AG04449 (cell line): ENCODE measurements at places on chromosomes 11 and 22.

GRCh38 chr11:20443596-20443995 lies 56.1 kb downstream of the PRMT3 start:
- no peak for DNase-seq

- DNase-seq = no peak
These were observed 315.7 kb downstream of the INSC start for GRCh38 chr11:15430381-15430780.

- DNase-seq = no peak
These were observed 1.7 kb downstream of the SMTN start for GRCh38 chr22:31082606-31083376.

GRCh38 chr11:86476109-86476861 lies 101.6 kb downstream of the CCDC81 start:
- DNase-seq = no peak

- no peak for DNase-seq
These were observed 88.0 kb upstream of the SYT13 start for GRCh38 chr11:45374130-45374529.

- no peak for DNase-seq
These were observed 26.7 kb downstream of the TREH start for GRCh38 chr11:118652681-118653181.

DNA sequence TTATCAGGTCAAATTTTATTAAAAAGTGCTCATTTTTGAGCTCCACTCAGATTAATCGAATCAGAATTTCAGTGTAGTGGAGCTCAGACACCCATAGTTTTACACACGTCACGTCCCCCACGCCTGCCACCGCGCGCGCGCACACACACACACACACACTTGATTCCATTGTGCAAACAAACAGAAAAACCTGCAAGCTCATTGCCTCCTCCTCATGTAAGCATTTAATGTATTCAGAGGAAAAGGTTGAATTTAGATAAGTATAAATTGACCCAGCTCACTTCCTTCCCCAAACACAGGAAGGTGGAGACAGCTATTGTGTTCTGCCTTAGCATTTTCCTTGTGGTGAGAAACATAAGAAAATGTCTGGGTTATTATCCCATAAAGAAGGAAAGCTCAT lies 336.7 kb downstream of the LUZP2 start:
- no peak for DNase-seq

GRCh38 chr11:69116671-69117070 lies 39.1 kb upstream of the SMIM38 start:
- DNase-seq = no peak

DNA sequence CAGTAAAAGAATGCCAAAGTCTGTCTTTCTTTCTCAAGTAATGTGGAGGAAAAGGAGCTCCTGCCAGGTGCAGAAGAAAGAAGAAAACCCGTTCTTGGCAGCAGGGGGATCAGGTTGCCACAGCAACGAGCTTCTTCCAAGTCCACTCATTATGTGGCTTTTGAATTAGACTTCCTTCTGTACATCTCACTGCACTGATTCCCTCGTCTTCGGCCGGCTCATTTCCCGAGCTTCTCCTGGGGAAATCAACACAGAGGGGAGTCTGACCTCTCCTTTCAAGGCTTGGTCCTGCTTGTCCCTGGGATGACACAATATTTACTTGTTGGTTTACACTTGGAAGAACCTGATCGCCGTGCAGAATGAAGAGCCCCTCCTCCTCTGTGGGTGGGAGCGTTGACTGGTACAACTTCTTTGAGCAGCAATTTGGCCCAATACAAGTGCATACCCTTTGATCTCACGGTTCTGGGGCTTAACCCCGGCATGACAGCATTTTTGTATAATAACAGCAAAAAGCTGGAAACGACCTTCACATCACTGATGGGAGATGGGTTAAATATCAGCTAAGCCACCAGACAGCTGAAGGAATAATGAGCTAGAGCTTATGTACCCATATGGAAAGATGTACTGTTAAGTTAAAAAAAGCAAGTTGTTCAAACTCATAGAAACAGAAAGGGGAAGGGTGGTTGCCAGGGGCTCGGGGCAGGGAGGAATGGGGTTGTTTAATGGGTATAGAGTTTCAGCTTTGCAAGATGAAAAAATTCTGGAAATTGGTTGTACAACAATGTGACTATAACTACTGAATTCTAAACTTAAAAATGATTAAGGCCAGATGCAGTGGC lies 35.4 kb downstream of the MCHR1 start:
- no peak for DNase-seq

DNA sequence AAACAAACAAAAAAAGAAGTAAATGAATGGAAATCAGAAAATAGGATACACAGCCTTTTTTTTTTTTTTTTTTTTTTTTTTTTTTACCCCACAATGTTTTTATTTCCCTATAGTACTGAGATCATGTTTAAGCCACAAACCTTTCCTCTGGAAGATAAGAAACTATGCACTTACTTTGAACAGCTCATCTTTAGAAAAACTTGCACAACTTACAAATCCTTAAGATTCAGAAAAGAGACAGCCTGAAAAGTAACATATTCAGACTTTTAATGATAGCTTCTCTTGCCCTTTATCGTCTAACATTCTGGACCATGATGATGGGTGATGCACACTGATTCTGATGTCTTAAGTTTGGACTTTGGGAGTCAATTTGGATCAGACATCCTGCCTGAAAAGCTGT lies 80.3 kb downstream of the TNRC6B start:
- DNase-seq = no peak

DNA sequence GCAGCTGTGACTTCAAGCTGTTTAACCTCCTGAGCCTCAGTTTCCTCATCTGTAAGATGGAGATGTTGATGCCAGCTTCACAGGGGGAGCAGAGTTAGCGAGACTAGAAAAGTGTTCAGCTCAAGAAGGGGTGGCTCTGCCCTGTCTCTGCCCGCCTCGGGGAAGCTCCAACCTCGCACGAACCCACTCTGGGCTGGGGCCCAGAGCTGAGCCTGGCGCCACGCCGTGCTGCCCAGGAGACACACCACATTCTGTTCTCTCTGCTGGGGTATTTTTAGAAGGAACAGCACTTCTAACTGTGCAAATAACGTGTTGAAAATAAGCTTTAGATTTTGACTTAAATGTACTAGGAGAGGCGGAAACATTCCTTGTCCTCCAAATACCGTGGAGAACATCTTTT lies 74.1 kb downstream of the PHF21B start:
- no peak for DNase-seq

DNA sequence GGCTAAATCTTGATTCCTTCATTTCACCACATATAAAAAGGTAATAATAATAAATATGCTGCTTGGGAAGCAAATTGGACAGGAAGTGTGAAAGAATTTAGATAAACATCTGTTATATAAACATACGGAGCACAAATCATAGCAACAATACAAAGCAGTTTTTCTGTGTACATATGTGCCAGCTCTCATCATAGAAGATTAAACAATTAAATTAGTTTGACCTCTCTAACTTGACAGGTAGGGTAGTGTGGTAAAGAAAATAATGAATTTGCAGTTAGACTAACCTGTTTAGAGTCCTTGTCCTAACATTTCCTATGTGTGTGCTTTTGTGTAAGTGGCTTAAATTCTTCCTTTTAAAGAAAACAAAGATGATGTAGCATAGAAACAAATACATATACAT lies 995.7 kb upstream of the TENM4 start:
- DNase-seq = no peak
